ENCODE measurements at places on chromosomes 11 and 22.

DNA sequence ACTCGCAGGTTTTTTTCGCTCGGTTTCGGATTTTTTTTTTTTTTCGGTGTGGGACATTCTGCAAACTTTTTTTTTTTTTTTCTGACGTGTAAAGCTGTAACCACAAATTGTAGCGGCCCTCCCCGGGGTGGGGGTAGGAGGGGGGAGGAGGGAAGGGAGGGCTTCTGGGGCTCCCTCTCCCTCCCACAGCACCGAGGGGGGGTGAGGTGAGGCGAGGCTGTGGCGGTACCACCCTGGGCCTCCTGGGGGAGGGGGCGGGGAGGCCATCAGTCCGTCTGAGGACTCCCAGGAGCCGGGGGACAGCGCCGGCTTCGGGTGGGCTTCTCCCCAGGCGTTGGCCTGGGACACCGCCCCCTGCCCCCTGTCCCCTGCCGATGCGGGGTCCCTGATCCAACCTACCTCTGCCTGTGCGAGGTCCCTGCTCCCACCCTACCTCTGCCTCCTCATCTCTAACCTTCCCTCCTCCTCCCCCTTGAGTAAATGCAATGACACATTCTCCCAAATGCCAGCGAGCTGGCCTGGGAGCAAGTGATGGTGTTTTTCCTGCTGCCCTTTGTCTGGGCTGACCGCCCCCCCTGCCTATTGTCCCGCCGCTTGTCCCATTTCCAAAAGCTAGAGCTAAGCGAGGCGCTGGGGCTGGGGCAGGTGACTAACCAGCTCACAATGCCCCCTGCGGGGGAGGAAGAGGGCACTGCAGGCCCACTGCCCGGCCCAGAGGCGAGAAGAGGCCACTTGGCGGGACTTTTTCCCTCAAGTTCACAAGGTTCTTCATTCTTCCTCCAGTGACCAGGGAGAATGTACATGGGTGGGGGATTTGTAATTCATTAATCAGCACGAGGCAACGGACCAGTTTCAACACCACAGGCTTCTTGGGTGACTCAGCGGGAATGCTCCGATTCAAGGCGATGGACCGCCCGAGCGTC lies 511 bp upstream of the CLCF1 start:
- DNase-seq = peak; percentile 63

DNA sequence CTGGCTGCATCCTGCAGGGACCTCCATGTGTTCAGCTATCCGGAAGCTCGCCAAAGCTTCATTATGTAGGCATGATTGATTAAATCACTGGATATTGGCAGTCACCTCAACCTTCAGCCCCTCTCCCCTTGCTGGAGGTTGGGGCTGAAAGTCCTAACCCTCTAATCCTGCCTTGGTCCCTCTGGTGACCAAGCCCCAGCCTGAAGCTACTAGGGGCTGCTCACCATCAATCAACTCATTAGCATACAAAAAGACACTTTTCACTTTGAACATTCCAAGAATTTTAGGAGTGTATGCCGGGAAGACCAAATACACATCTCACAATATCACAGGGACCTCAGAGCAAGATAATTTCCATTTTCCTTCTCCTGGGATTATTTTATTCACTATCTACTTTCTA lies 38.8 kb upstream of the TPBGL start:
- no peak for DNase-seq

DNA sequence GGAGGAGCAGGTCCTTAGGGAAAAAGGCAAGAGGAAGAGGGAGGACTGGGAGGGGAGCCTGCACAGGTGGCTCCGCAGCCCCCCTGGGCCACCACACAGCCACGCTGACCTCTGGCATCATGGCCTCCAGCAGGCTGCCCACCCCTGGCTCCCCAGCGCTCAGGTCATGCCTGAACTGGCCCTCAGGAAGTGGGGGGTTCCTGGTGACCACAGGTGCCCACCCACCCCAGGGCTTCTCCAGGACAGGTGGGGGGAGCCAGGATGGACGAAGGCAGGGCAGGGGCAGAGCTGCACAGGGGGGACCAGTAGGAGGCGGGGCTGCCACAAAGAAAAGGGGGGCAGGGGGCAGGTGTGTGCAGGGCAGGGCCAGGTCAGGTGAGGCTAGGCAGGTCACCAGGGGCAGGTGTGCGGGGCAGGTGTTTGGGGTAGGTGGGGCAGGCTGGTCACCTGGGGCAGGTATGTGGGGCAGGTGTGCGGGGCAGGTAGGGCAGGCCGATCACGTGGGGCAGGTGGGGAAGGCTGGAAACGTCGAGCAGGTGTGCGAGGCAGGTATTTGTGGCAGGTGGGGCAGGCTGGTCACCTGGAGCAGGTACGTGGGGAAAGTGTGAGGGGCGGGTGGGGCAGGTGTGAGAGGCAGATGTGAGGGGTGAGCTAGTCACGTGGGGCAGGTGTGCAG lies 997 bp downstream of the DEAF1 start:
- no peak for DNase-seq

DNA sequence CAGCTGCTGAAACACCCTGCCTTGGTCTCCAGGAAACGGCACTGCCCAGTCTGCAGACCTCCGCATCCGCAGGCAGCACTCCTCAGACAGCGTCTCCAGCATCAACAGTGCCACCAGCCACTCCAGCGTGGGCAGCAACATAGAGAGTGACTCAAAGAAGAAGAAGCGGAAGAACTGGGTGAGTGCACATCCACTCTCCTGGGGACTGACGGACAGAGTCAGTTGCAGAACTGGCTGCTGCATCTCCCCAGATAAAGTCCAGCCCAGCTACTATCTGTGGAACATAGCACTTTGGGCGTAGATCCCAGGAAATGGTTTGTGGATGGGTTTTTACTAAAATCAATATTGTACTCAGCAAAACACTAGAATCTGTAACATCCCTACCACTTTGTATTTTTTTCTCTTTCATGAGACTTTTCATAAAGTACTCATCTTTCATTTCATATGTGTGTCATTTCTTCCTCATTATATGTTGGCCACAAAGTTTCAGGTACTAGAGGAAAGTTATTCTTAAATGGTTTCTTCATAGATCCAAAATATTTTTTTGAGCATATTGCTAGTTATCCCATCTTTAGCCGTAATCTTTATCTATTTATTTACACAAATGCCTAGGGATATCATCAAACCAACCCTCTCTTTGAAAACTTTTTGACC lies 80.1 kb downstream of the DBX1 start:
- no peak for DNase-seq

DNA sequence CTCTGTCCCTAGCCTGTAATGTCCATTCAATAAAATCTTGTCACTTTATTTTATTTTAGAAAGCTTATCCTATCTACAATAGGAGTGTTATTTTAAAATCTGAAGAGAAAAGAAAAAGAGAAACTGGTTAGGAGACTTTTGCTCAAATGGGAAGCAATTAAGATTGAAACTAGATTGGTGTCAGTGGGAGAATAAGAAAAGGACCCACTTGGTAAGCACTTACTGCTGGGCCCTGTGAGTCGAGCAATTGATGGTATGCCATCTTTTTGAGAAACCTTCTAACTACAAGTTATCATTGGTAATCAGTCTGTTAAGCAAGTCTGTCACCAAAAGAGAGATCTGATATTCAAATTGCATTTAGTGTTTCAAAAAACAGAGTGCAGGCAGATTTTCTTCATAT lies 258.4 kb downstream of the GRM5 start:
- DNase-seq = no peak

- DNase-seq = no peak
Observed at GRCh38 chr11:61172356-61172755, 11.1 kb upstream of the VPS37C start.

- no peak for DNase-seq
Observed at GRCh38 chr22:33931406-33931805, 11.1 kb upstream of the LARGE1 start.

DNA sequence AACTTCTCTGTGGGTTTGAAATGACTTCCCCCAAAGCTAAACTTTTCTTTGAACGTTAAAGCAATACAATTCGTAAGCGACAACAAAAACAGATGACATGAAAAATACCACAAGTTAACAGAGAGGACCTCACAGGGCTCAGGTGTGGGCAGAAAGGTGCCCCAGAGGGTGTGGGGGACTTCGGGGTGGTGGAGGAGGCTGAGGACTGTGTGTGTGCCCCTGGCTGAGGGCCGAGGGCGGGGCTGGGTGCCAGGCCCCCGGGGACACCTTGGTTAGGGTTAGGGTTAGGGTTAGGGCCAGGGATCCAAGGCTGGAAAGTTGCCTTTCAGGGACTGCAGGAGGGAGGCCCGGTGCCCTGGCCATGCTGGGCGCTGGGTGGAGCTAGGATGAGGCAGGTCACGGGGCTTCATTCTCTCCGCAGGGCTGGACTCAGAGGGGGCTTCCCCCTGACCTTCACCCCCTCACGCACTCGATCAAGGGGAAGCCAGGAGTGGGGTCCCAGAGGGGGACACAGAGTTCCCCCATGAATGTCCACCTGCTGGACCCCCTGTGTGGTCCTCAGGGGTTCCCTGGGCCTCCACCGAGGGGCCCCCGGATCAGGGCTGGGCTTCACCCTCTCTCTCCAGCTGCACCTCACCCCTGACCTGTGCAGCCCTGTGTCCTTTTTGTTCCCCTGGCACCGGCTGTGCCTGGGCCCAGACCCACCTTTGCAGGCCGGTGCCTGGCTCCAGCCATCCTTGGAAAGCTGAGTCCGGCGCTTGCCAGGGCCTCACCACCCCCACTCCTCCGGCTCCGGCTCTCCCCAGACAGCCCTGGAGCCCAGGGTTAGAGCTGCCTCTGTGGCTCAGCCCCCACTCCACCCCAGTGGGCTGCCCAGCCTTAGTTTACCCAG lies 7.0 kb downstream of the TNNI2 start:
- no peak for DNase-seq

DNA sequence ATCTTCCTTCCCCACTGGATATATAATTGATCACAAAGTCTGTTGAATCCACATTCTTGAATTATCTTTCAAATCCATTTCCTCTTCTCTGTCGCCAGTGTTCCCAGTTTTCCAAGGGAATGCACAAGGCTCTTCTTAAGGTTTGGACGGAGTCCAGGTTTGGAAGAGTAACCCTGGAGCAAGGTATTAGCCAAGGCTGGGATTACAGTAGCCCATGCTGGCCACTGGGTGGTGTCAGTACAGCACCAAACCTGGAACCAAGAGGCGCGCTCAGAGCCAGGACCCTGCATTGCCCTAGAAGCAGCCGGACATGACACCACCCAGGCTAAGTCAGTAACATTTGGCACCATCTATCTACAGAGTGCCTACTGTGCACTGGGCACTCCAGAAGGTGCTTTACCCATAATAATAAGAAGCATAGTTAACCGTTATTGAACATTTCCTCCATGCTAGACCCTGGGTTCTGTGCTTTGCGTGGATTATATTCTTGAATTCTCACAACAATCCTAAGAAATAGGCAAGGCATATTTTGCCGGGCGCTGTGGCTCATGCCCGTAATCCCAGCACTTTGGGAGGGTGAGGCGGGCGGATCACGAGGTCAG lies 48.0 kb upstream of the CLPB start:
- DNase-seq = no peak

DNA sequence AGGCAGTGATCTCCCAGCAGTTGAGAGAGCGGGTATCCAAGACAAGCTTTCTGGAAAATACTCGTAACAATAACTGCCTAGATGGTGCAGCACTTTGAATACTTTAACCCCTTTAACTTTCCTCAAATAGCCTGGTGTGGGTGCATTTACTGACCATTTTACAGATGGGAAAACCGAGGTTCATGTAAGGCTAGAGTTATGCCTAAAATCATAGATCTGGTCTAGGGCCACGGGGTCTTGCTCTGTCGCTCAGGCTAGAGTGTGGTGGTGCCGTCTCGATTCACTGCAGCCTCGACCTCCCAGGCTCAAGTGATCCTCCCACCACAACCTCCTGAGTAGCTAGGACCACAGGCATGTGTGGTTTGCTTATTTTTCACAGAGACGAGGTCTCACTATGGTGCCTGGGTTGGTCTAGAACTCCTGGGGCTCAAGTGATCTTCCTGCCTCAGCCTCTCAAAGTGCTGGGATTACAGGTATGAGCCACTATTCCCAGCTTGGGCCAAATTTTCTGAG lies 269.2 kb upstream of the SYN3 start:
- no peak for DNase-seq

DNA sequence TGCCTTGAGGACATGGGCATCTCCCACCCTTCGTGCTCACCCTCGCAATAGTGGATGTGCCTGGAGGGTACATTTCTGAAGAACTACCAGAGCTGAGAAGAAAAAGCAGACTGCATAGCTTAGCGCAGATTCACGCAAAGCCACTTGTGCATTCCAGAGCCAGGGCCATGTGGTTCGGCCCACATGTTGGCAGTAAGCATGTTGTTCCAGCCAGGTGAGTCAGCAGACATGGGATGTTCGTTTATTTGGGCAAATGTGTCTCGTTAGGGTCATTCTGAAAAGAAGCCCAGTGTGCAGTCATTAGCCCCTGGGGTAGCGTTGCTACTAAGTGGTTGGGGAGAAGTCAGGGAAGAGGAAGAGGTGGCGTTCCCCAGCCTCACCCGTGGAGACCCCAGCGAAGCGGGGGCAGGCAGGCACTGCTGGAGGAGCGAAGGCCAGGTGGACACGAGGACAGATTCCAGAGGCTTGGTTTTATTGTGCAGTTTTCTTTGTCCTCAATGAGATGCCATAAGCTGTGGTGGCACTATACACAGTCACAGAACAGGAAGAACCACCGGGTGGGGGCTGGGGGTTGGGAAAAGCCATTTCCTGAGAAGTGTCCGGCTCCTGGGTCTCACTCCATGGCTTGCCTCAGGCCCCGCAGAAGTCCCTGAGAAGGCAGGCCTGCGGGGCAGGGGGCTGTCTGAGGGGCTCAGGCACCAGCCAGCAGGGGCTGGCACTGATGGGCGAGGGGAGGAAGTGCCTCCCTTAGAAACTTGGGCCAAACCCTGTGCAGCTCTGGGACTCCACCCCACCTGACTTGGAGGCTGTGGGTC lies 5.0 kb downstream of the THY1 start:
- DNase-seq = no peak

DNA sequence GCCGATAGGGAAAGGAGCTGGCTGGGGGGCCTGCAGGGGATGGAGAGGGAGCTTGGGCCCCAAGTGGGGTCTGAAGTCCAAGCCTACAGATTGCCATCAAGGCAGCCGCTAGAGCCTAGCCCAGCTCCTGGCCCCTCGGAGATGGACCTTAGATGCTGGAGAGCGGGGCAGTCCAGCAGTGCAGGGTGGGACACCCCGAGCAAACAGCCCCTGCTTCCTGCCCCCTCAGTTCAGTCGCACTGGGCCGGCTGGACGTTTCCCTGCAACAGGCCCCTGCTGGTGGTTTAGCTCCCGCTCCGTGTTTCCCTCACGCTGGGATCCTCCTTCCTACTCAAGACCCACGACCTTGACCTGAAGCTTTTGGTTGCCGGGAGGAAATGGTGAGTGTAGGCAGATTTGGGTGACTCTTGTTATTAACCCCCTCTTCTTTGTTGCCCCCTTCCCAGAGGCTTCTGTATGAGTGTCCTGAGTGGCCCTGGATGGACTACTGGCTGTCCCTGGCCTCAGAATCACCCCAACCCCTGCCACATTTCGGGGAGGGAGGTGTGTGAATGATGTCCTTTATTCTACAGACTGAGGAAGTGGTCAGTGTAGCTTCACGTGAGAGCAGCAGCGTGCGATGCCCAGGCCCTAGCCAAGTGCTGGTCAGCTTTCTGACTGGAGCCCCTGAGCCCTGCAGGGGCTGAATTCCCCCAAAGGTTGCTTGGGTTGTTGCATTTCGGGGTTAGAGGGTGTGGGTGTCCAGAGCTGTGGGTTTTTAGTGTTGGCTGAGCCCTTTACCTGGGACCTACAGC lies 2.7 kb downstream of the ST3GAL4 start:
- DNase-seq = no peak

All from stimulated activated CD4-positive, alpha-beta T cell treated with anti-CD3 and anti-CD28 coated beads, Interleukin-1b, Interleukin-23, amount 100 ng/mL, for 1 hour (primary cell).